Jurkat, Clone E6-1 (cell line): ENCODE measurements at places on chromosomes 13 and 19.

DNA sequence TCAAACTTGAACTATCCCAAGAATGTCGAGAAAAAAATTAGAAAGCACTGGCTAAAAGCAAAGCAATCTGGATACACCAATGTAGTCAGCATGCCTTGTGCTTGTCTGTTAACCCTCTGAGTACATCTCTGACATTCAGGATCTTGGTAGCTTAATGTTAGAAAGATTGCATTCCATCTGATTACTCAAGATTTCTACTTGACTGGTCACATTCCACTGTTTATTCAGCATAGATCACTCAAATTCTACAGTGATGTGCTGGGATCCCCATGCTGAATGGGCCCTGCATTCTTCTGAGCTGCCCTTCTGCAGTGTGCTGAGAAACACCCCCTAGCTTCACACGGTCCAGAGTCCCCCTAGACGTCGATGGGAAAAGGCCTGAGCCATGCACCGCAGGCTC lies 295.4 kb upstream of the MAB21L1 start:
- DNase-seq: no peak

DNA sequence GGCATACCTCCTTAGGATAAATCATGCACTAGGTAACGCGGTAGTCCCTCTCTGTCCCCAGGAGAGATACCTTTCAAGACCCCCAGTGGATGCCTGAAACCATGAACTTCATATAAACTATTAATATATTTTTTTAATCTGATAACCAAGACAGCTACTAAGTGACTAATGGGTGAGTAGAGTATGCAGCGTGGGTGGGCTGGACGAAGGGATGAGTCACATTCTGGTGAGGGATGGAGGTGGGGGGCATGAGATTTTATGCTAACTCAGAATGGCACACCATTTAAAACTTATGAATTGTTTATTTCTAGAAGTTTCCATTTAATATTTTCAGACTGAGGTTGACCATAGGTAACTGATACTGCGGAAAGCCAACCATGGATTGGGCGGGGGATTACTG lies 46.2 kb downstream of the CDK8 start:
- no peak for DNase-seq

DNA sequence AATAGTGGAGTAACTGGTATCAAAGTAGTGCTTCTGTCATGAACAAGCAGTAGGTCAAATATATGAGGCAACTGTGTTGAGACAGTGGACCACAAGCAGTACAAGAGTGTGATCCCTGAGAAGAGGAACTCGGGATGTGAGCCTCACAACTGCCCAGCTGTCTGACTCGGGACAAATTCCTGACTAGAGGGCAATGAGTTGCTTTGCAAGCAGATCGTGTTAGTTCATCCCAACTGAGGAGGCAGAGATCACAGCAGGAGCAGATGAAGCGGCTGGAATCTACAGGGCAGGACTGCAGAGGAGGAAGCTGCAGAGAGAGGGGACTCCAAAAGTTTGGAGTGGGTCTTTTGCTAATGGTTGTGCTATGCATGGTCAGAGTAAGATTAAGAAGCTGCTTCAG lies 741.1 kb downstream of the DIAPH3 start:
- DNase-seq: no peak

DNA sequence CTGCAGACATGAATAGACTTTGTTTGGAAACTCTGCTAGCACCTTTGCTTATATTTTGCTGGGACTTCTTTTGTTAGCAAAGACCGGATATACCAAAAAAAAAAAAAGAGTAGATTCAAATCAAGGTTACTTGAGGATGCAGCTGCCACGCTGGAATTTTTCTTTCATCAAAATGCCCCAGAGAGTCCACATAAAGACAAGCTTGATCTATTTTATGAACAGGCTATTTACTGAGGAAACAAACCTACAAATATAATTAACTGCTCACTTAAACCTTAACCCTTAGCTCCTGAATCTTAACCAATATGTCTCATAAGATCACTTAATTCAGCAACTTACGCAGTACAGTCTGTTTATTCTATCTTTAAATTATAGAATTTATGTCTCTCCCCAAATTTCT lies 27.1 kb upstream of the DOCK9 start:
- no peak for DNase-seq

DNA sequence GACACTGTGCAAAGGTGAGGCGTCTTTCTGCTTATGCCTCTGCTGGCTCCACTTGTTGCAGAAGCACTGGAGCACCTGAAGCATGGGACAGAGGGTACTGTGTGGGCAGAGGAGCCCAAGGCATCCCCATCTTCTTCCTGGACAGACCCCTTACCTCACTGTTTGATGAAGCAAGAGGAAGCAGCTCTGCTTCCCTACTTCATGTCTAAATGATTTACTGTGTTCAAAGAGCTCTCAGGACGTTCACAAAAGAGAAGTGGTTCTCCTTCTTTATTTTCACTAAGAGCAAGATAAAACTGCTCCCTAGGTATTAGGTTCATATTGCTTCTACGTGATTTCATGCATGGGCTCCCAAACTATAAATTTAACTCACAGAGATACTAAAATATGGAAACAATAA lies 1635.4 kb upstream of the SLC10A2 start:
- DNase-seq: no peak

DNA sequence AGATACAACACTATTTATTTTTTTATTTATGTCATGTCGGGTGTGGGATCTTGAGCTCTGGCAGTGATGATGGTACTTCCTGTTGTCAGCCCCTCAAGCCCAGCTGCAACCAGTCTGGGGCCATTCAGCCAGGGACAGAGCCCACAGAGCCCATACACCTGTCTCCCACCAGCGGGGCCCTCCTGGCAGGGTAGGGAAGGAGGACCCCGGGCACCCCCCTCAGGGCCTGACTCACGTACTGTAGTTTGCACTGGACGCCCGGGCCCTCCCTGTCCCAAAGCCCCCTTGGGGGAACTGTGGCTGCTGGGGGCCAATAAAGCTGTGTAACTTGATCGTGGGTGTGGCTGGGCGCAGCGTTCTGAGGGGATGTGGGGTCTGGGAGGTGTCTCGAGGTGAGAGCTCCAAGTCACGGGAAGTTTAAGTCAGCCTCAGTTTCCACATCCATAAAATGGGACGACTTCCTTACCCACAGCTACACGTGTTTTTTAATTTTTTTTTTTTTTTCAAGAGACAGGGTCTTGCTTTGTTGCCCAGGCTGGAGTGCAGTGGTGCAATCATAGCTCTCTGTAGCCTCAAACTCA lies 9.5 kb downstream of the ATG4D start:
- no peak for DNase-seq

DNA sequence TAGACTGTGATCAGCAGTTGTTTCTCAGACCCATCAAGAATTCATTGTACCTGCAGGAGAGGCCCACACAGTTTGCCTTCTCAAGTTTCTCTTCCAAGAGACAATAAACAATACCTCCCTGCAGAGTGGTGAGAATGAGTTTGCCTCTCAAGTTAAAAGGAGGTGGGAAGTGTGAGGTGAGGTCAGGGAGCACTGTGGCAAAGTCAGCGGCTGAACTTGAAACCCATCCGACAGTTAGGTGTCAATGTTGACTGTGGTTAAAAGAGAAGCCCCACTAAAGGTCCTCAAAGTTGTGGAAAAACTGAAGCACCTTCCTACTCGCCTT lies 72.9 kb upstream of the TSC22D1 start:
- DNase-seq: no peak

DNA sequence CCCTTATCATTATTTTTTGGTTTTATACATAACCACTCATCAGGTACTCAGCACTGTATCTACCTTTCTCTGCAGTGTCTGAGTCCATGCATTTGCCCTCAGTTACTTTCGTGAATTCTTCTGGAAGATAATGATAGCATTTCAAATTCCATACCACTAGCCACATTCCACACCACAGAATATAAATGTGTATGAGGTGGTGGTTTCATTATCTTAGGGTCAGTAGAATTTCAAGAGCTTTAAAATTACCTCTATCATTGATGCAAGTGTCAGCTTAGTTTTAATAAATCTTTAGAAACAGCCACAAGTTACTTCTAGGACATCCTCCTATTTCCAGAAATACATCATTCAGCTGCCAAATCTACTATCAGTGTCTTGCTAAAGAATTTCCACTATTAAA lies 1578.3 kb downstream of the OLFM4 start:
- DNase-seq: no peak

DNA sequence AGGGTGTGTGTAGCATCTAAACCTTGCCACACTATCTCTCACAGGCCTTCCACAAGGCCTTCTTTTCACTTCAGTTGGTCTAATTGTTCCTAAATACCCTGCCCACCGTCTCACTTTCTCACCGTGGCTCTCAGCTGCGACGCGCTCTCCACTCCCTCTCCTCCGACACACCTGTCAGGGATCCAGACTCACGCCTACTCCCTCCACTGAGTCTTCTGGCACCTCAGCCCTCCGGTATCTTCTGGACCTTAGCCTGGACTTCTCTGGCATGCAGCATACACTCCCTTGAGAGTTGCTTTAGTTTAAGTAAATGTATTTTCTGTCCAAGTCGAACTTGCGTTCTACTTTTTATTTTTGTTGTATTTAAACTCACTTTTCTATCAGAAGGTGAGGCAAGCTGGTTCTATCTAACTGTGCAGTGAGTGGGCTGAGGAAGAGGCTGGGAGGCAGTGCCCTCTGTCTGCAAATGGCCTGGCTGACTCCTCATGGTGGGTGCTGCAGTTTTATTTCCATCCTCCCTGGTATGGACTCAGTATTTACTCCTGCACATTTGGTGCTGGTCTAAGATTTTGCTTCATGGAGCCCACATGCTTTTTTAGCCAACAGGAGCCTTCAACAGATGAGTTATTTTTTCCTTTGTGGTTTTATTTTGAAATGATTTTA lies 28.5 kb upstream of the ARGLU1 start:
- no peak for DNase-seq

DNA sequence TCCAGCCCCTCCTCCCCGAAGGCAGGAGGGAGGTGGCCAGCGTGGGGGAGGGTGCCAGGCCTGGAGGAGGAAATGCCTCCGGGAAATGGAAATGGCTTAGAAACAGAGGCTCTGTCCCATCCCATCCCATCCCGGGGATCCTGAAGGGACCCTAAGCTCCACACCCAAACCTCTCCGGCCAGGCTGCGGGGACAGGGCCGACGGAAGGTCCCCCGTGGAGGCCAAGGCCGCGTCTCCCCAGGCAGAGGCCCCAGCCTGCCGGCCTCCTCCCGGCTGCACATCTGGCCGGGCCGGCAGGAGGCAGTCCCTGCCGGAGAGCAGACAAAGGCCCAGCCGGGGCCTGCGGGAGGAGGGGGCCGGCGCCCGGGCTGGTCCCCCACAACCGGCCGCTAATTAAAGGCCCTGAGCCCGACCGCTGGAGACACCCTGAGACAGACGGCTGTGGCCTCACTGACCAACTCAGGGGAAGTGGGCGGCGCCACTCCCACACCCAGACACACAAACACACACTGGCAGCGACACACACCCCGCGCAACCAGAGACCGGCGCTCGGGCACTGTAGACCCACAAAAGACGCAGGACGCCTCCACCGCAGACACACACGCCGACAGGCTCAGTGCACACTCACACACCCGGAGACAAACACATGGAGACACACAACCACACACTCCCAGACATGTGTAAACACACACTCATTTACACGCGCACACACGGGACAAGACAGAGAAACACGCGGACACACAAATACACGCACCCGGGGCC lies 1.1 kb downstream of the ADAMTS10 start:
- DNase-seq: no peak

GRCh38 chr19:28943651-28944050 lies 269.3 kb downstream of the UQCRFS1 start:
- DNase-seq: no peak

- peak; percentile 67 for DNase-seq
Observed at GRCh38 chr19:55212447-55212846, 3.1 kb upstream of the PTPRH start.

- no peak for DNase-seq
Observed at GRCh38 chr13:105914291-105915036, 621.0 kb downstream of the EFNB2 start.

DNA sequence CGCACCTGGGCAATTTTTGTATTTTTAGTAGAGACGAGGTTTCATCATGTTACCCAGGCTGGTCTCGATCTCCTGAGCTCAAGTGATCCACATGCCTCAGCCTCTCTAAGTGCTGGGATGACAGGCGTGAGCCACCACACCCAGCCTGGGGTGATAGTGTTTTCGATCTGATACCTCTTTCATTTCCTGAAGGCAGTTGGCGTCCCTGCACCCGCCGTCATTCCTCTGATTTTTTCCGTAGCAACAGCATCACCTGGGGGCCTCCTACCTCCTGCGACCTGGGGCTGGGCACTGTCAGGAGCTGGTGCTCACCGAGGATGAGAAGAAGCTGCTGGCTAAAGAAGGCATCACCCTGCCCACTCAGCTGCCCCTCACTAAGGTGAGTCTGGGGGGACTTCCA lies 10.8 kb downstream of the CREB3L3 start:
- no peak for DNase-seq

DNA sequence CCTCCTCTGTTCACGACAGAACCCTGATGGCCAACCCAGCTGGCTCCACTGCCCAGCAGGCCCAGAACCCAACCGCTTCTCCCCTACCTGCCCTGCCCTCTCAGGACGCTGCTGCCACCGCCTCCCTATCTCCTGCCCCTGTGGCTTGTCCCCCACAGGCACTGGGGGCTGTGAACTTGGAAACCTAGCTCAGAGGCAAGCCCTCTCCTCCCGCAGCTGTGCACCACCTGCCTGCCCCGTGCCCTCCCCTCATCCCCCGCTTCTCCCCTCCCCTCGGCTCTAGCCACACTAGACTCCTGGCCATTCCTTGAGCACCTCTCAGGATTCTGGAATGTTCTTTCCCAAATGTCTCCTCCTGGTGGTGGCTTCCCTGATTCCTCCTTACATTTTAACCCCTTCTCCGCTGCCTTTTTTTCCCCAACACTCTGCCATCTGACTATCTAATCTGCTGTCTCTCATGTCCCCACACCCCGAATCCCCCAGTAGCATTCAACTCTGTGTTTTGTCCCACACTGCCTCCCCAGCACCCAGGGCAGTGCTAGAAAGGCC lies 6.7 kb downstream of the NANOS3 start:
- no peak for DNase-seq

DNA sequence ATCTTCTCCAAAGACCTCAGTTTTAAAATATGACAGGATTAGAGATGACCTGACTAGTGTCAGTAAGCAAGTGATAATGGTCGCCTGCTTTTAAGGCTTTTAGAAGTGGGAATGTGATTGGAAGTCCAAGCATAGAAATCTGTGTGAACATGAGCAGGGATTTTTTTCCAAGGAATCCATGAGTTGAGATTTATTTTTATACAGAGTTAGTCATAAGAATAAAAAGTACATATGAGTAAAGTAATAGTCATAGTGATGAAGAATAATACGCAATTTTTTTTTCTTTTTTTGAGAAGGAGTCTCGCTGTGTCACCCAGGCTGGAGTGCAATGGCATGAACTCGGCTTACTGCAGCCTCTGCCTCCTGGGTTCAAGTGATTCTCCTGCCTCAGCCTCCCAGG lies 1.6 kb downstream of the ZNF546 start:
- DNase-seq: no peak

DNA sequence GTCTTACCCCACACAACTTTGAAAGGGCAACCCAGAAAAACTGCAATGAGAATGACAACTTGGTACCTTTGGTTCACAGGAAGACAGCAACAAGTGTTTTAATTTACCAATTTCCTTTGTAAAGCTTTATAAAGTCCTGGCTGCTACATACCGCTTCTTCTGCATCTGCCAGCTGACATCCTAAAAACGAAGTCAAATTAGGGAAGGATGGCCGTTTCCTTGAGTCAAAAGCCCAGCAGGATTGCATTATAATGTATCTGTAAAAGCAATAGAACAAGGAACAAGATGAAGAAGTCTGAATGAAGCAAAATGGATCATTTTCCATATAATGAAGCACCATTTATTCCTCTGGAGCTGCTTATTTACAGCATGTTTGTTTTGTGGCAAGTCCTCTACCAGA lies 25.8 kb upstream of the URAD start:
- DNase-seq: no peak
